Activated gamma-delta T cell treated with anti-CD3 and anti-CD28 coated beads, Interleukin-2, amount 50 U/mL, for 16 hours (primary cell): ENCODE measurements at places on chromosomes 6 and 20.

- no peak for DNase-seq
Measured at GRCh38 chr6:21522143-21522747, 71.3 kb upstream of the SOX4 start.

- peak; percentile 67 for DNase-seq
Measured at GRCh38 chr6:157322792-157323254, 496 bp downstream of the TMEM242 start.

- peak; percentile 68 for DNase-seq
Measured at GRCh38 chr6:159979136-159979874, 10.4 kb downstream of the IGF2R start.

- no peak for DNase-seq
Measured at GRCh38 chr20:9555781-9556180, 41.4 kb downstream of the LAMP5 start.

DNA sequence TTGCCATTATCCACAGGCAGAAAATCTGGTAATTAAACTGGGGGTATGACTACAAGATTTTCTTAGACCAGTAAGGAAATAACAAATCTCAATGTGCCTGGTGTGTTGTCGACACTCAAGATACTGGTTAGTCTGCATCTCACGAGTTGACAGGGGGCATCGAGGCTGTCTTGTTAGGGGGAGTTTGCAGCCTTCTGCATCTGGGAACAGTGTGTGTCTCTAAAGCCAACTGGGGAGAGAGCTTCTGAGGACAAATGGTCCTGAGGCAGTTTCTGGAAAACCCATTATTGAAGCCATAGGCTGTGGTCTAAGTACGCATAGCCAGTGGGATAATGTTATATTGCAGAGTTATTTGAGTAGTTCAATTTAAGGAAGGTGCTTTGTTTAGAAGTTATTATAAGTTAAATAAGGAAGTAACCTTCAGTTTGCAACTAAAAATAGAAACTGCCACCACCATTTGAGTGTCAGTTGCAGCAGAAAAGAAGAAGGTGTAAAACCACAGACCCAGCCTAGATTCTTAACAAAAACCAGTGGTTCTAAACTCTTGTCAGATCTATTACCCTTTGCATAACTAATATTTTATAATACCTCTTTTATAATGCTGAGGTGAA lies 15.4 kb upstream of the MAPK13 start:
- no peak for DNase-seq

DNA sequence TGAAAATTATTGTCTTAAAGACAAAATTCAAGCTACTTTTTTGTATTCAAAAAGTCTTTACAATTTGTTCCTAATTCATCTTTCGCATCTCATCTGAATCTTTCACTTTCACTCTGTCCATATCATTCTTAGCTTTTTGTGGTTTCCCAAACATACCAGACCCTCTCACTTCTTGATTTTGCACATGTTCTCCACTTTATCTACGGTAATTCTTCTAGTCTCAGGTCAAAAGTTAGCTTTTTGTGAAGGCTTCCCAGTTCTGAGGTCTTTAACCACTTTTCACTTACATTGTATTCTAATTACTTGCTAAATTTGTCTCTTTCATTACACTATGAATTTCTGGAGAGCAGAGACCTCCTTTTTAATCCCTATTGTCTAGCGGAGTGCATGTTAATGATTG lies 34.6 kb upstream of the EPHA7 start:
- no peak for DNase-seq

- no peak for DNase-seq
Measured at GRCh38 chr6:44471271-44471981, 83.9 kb downstream of the CDC5L start.

DNA sequence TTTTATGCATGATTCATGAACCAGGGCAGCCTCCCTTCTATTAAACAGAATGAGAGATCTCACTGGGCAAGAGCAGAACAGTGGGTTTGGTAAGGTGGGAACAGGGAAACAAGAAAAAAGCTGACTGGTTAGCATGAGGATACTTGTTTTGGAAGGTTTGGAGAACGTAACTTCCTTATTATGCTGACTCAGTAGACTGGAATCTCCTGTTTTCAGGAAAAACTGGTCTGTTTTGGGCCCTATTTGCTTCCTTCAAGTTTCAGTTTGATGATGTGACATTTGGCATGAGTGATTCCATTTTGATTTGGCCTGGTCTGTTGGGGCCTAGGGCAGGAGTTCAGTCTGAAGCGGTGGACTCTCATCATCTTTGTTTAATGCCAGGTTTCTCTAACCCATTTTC lies 172.0 kb downstream of the MYLK4 start:
- no peak for DNase-seq

- no peak for DNase-seq
Measured at GRCh38 chr6:42136508-42137193, 5.8 kb downstream of the C6orf132 start.

DNA sequence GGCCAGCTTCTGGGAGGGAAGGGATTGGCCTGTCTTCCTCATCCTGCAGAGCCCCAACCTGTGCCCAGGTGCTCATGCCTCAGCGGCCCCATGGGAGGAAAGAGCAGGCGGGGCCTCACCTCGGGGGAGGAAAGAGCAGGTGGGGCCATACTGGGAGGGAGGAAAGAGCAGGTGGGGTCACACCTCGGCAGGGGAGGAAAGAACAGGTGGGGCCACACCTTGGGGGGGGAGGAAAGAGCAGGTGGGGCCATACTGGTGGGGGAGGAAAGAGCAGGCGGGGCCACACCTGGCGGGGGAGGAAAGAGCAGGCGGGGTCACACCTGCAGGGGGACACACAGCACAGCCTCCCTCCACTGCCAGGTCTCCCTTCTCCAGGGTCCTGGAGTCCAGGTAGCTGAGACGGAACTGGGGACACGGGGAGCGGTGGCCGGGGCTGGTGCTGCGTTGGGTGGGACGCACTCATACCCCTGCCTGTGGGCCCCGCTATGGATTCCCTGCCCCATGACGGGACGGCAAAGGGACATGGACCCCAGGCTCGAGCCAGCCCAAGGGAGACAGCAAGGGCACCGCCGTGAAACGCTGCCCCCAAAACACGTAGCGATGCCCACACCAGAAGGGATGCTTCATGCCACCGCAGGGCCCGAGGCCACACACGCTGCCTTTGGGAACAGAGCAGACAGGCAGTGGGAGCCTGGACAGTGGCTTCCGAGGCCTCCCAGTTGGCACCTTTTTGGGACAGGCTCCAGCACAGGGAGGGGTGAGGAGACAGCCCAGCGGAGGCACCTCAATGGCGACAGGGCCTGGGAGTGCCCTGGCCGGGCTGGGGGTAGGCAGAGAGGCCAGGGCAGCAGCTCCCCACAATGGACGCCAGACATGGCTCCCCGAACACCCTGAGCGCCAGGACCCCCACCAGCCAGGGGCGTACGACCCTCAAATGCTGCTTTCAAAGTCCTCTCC lies 43.3 kb upstream of the CHRNA4 start:
- DNase-seq, result no peak

GRCh38 chr6:23823421-23823820 lies 302.6 kb upstream of the NRSN1 start:
- no peak for DNase-seq

GRCh38 chr20:11738852-11739251 lies 178.8 kb upstream of the BTBD3 start:
- DNase-seq, result no peak

- DNase-seq, result no peak
Measured at GRCh38 chr20:59770270-59770669, 163.2 kb downstream of the SYCP2 start.

GRCh38 chr6:150620244-150620643 lies 20.6 kb downstream of the PLEKHG1 start:
- no peak for DNase-seq

- DNase-seq, result no peak
Measured at GRCh38 chr6:73694711-73695411, 1.1 kb upstream of the CD109 start.

- no peak for DNase-seq
Measured at GRCh38 chr6:138105880-138106664, 1.1 kb downstream of the PERP start.

- no peak for DNase-seq
Measured at GRCh38 chr6:52517502-52518278, 59.2 kb downstream of the TRAM2 start.

- no peak for DNase-seq
Measured at GRCh38 chr6:94323853-94324252, 904.5 kb upstream of the EPHA7 start.

DNA sequence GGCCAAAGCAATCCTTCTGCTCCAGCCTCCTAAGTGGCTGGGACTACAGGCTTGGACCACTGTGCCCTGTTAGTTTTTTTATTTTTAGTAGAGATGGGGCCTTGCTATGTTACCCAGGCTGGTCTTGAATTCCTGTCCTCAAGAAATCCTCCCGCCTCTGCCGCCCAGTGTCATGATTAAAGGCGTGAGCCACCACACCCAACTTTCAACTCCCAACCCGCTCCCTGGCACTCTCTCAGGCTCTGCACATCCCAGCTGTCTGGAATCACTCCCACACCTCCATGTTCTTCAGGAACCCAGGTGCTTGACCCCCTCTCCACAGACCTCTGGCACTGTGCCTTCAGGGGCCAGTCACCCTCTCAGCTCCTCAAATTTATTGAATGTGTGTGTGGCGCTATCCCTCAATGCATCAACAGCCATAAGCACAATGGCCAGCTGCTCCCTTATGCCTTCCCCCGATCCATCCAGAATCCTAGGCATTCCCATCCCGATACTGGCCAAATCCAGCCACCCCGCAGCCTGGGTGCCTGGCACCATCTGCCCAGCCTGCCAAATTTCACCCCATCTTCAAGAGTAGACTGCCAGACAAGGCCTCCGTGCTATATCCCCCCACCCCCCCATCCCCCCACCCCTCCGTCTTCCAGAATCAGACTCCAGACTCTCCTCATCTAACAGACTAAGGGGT lies 647 bp upstream of the POU5F1 start:
- DNase-seq, result no peak

DNA sequence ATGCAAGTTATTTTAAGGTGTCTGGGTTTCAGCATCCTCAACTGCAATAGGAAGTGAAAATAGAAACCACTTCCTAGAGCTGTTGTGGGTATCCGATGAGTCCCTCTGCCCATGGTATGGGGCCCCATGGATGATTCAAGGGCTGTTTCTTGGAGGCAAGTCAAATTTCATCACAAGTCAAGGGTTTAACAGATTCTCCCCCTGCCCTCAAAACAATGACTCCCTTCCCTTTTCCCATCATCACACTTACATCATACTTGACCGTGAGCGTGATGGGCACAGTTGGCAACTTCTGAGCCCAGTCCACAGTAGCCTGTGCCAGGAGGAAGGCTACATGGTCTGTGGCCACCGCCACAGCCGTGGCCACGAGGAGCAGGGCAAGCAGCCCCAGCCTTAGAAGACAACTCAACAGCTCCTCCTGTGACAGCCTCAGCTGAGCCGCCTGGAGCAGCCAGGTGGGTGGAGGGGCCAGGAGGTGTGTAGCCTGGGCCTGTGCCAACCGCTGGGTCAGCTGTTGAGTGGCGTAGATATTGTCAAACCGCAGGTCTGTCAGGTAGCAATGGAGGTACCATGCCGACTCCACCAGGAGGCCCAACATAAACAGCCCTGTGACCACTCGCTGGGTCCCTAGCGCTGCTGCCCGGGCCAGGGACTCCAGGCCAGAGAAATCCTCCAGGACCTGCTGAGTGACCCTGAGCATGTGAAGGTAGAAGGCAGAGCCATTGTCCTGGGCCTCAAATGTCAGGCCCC lies 5.2 kb downstream of the OCSTAMP start:
- peak; percentile 29 for DNase-seq

GRCh38 chr6:67594366-67594765 lies 1040.7 kb upstream of the ADGRB3 start:
- no peak for DNase-seq

- no peak for DNase-seq
Measured at GRCh38 chr20:40319741-40320516, 369.1 kb downstream of the MAFB start.

DNA sequence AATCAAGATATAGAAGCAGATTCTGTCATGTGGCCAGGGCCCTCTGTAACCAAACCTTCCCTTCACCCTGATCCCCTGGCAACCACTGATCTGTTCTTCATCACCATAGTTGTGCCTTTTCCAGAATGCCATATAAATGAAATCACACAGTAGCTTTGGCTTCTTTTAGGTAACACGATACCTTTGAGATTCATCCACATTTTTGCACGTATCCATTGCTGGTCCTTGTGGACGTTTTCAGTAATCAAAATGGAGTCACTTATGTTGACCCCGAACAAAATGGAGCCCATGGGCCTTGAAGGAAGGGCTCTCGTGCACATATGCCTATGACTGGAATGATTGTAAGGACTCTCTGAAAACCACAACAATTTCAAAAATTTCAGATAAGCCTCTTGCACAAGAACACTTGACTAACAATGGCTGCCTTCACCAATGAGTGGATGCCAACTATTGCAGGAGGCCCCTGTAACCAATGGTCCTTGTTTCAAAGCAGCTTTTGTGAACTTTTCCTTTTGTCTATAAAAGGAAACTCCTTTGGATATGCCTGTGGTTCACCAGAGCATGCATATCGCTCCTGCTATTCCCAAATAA lies 84.3 kb upstream of the RALY start:
- DNase-seq, result no peak

DNA sequence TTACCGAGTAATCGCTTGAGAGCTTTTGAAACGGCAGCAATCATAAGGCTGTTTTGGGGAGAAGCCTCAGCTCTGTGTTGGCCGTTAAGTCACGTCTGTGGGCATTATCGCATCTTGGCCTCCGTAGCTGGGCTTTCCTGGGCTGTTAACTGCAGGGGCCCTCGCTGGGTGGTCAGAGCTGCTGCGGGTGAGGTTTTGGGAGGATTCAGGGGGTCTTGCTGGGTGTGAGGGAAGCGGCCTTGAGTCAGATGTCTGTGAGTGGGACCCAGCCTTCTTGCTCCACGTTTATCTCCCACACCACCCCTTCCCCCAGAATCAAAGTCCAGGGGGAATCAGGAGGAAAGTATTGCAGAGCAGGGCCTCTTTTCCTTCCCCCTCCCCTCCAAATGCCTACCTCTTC lies 3.2 kb upstream of the APCDD1L start:
- DNase-seq, result no peak
